ENCODE measurements at places on chromosomes 7 and 10.

- DNase-seq = no peak
Measured at GRCh38 chr10:31721096-31721495, 207.5 kb downstream of the ARHGAP12 start.

- no peak for DNase-seq
Measured at GRCh38 chr10:83685458-83685857, 453.9 kb upstream of the GHITM start.

DNA sequence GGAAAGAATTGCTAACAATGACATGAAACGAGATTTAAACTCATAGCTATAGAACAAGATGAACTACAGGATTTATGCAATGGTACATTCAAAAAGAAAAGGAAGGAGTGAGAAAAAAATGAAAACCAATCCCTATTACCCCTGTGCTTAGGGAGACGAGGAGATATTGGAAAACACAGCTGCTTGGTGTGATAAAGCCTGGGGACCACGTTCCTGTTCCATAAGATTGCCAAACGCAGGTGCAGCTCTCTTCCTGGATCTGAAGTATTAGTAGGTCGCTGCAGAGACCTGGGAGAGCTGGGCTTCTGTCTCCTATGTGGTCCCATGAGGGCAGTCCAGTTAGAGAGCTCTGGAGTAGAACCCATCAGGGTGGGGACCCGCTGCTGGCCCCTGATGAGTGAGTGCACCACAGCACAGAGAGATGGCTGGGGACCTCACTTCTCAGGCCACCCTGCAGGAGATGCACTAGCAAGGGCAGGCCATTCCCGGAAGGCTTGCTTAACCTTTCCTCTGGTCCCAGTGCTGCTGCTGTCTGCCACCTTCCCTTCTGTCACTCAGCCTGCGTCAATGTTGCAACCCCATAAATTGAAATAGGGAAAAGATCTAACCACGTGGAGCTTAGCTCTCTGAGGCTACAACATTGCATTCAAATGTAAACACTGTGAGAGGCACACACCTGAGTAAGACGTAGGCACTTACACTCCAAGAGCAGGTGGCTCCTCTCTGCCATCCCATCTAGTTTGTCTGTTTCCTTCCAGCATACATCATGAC, 57.9 kb downstream of the MTPN start:
- DNase-seq = no peak

DNA sequence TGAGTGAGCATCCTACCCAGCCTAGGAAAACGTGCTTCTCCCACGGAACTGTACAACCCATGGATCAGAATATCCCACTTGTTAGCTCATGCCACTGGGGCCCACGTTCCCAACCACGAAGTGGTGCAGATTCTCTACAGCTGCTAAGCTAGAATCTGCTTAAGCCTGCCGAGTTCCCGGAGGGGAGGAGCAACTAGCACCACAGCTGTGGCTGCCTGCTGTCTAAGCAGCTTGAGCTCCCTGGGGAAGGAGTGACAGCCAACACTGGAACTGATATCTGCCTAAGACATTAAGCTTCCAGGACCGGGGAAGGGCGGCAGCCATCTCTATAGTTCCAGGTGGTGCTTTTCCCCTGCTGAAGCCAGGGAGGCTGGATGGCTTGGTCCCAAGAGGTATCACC, 334.7 kb upstream of the CHRM2 start:
- DNase-seq = no peak

DNA sequence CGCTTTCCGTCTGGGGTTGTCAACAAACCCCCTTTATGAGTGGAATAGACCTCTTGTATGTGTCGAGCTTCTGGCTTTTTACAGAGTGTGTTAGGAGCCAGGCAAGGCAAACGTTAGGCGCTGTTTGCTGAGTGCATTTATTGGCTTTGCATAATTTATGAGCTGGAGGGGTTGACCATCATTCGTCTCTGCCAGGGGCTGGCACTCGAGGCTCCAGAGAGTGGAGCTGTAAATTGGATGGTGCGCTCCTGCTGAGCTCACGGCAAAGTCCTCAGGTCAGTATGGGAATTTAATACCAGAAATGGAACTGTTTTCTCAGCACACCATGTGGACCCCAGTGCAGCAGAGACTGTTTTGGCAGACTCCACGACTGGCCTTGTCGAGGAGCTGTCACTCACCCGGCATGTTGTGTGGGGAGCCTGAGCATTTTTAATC, 699.4 kb upstream of the GALNT17 start:
- DNase-seq = no peak

GRCh38 chr10:1712314-1712713, 25.0 kb downstream of the ADARB2 start:
- DNase-seq = no peak

DNA sequence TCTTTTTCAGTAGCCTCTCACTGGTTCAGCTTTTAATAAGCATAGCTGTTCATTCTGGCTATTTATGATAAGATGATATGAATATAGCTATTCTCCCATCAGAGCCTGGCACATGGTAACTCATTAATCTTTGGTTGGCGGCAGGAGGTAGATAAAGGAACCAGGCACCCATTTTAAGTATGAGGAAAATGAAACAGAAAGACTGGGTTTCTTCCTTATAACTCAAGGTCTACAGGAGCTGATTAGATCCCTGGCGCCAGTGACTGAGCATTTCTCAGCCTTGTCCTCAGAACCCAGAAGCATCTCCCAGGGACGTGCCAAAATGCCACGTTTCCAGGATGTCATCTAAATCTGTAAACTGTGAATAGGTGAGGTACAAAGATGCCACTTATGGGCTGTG, 141.9 kb downstream of the TCF7L2 start:
- no peak for DNase-seq

DNA sequence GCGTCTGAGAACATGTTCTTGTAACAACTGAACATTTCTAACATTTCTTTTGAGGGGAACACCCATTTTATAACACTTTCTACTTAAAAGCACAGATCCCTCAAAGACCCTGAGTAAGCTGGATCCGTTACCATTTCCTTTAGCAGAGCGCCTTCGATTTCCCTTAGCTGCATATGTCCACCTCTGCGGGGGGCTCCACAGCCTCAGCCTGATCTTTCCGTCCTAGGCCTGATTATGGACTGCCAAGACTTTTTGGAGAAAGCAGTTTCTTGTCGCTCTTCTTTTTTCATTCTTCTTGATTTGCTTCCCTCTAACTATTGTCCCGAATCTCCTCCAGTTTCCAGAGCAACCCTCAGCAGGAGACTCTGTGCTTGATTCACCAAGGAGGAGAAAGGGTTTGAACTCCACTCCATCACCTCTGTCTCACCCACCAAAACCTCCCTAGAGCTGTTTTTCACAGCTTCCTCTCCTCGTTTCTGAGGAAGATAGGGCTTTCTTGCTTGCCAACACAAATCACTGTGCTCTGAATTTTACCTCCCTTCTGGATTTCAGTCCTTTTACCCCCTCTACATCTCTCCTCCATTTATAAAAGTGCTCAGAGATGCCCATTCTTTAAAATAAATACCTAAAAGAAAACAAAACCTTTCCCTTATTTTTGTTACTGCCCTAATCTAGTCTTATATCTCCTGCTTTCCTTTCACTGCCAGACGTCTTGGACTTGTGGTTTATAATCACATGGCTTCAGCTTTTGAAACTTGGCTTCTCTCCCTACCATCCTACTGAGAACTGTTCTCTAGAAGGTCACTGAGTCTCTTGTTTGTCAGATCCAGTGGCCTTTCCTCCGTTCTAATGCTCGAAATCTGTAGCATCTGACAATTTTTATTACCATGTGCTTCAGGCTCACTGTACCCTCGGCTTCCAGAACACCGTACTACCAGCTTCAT, 30.5 kb upstream of the ZRANB1 start:
- DNase-seq = no peak

DNA sequence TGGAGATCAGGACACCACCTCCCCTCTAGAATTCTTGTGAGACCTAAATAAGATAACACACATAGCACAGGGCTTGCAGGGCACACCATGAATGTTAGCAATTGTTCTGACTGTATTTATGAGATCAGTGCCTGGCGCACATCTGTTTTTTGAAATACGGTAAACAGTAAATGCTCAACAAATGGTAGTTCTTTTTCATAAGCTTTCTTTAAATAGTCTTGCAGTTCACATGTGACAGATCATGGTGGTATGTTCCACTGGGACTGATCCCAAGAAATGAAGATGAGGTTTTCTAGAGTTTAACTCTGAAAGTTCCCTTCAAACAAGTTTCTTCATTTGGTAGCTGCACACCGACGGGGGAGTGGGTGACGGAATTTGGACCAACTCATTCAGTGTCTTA, 34.8 kb downstream of the CREB5 start:
- DNase-seq = no peak

DNA sequence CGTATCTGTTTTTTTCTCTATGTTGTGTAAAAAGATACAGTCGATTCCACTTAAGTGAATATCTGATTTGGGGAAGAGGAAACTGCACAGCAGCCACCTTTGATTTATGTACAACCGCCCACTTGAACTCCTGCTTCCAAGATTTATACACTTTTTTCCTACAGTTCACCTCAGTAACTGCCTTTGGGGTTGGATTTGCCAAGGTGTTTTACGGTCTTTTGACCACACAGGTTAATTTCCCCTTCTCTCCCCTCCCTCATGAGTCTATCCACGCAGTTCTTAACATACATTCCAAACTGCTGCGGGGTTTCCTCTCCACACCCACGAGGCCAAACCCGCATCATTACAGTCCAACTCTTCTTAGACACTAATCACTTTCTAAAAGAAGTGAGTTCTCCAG, 277.0 kb downstream of the USP6NL start:
- no peak for DNase-seq

DNA sequence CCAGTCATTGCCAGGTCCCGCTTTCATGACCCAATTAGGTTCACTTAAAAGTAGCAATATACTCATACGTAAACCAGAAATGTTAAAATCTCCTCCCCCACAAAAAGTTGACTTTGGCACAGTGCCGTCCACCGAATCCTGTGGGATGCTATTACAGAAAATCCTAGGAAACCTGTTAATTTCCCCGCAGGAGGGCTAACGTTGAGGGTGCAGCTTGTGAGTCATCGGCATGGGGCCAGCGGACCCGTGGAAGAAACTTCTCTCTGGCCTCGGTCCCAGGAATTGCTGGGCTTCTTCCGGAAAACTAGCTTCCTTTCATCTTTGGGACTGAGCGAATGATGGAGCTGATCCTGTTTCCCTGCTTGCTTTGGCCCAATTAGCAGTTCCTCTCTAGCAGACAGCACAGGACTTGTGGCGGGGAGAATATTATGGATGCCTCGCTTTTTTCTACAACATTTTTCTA, 13.5 kb downstream of the CRYGN start:
- no peak for DNase-seq

- DNase-seq = no peak
Measured at GRCh38 chr10:133528845-133529575, 1.8 kb downstream of the CYP2E1 start.

DNA sequence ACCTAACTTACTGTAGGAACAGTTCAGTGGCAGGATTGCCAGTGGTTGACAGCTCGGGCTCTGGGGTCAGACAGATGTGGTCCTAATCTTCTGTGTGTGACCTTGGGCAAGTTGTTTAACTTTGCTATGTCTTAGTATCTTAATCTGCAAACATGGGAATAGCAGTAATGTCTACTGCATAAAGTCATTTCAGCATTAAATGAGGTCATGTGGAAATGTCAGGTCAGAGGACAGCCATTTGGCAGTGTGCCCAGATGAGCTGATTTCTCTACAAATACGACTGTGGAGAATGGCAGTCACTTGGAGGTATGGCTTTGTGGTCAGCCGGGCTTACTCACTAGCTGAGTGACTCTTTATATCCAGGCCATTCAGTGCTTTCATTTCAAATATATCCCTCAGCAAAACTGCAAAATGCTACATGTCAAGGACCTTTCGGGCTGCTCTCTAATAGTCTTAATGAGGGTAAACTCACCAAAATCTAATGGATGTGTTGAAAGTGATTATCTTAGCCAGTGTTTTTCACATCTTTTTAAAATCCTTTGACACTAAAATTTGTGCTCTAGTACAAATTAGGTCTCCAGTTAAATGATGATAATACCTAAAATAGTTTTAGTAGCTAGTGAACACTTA, 171.4 kb downstream of the ST7 start:
- DNase-seq = no peak

GRCh38 chr10:78584681-78585080, 484.1 kb upstream of the ZMIZ1 start:
- DNase-seq = no peak
